ENCODE measurements at places on chromosomes 2 and 18. TPM values are rescaled to one million over a fixed set of nuclear protein-coding genes. Genes with fewer than 3 reads are reported as not detected.

The CCDC74A gene
- 8.2 TPM for total RNA-seq

The RGPD3 gene
- not detected for total RNA-seq

The METAP1D gene
- 6.0 TPM for total RNA-seq

The DCDC2C gene
- not detected for total RNA-seq

The POTEJ gene
- total RNA-seq, result not detected

The QPCT gene
- 3.0 TPM for total RNA-seq

The LIPG gene
- 0.64 TPM for total RNA-seq

The FLACC1 gene
- total RNA-seq, result 0.98 TPM

The TMEM163 gene
- not detected for total RNA-seq

The CSRNP3 gene
- not detected for total RNA-seq

The RNF152 gene
- 0.10 TPM for total RNA-seq

The DSC3 gene
- 0.46 TPM for total RNA-seq

The SERPINB2 gene
- not detected for total RNA-seq

The MPPE1 gene
- total RNA-seq, result 25.3 TPM

The LOXHD1 gene
- 0.14 TPM for total RNA-seq

The VAMP8 gene
- 94.3 TPM for total RNA-seq

The SKA1 gene
- 38.8 TPM for total RNA-seq

The MCEE gene
- 10.6 TPM for total RNA-seq

The ACTR2 gene
- 298 TPM for total RNA-seq

The EGR4 gene
- 0.41 TPM for total RNA-seq

The INO80B gene
- total RNA-seq, result 30.9 TPM

The HDLBP gene
- 286 TPM for total RNA-seq

The NRBP1 gene
- 57.0 TPM for total RNA-seq

The LHCGR gene
- not detected for total RNA-seq

The FBLN7 gene
- 9.4 TPM for total RNA-seq

The MATN3 gene
- not detected for total RNA-seq

The CD8A gene
- 356 TPM for total RNA-seq

The CRYGD gene
- not detected for total RNA-seq

The TLX2 gene
- not detected for total RNA-seq

The RNF144A gene
- 29.7 TPM for total RNA-seq

The CREB1 gene
- total RNA-seq, result 81.8 TPM

The DQX1 gene
- 0.16 TPM for total RNA-seq

The AQP12B gene
- not detected for total RNA-seq

The RBFA gene
- total RNA-seq, result 54.8 TPM

The FBXO15 gene
- total RNA-seq, result 3.0 TPM

The CCDC68 gene
- total RNA-seq, result not detected

The EML6 gene
- total RNA-seq, result 1.3 TPM

The HPCAL1 gene
- total RNA-seq, result 105 TPM

The KCNS3 gene
- total RNA-seq, result not detected

The SULT1C4 gene
- total RNA-seq, result not detected

The DYNAP gene
- not detected for total RNA-seq

The SNTG2 gene
- total RNA-seq, result 3.8 TPM
